ENCODE measurements at places on chromosomes 2 and 18. TPM values are rescaled to one million over a fixed set of nuclear protein-coding genes. Genes with fewer than 3 reads are reported as not detected.

GRCh38 chr2:74691929-74692328 lies 37.9 kb downstream of the SEMA4F start:
- H3K27me3 ChIP-seq = no peaks in the 10 kb centered on the region
- H3K4me1 ChIP-seq = peaks cover 4% of the 10 kb centered on the region
- no peak overlapping the region for H3K27ac ChIP-seq
- no peak for DNase-seq
- H3K4me3 ChIP-seq = no peak overlapping the region

- no peak overlapping the region for H3K27ac ChIP-seq
- no peak overlapping the region for H3K4me3 ChIP-seq
- DNase-seq = no peak
- no peaks in the 10 kb centered on the region for H3K4me1 ChIP-seq
Measured at GRCh38 chr18:67219821-67220220, 296.7 kb downstream of the DSEL start.

- no peaks in the 10 kb centered on the region for H3K36me3 ChIP-seq
- no peaks in the 10 kb centered on the region for H3K4me1 ChIP-seq
- no peak for DNase-seq
- no peak overlapping the region for H3K27ac ChIP-seq
- H3K4me3 ChIP-seq = no peak overlapping the region
Measured at GRCh38 chr2:10733566-10733925, 12.1 kb downstream of the ATP6V1C2 start.

DNA sequence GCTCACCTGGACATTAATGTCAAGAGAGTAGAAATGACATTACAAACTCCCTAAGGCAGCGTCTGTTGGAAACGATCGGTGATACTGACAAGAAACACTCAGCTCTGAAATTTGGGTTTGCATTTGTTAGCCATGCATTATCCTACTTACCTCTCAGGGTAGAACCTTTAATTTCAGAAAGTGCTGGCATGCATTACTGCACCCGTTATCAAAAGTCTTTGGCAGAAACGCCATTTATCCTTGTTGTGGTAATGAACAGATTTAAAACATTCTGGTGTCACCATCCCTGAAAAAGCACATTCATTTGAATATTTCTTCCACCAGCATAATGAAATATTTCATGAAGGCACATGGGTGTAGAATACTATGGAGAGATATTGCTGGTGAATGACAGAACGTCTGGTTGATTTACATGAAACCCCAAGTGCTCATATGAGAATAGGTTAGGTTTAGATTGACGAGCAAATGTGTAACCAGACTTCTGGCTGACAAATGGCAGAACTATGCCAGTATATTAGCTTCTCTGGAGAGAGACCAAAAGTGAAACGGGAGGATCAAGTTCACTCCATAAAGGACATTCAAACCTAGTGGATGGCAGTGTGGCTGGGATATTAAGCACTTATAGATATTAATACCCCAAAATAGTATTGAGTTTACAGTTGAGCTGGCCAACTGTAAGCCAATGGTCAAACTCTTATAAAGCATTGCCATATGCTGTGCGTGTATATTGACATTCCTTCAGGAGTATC lies 53.5 kb upstream of the ITGB6 start:
- no peak overlapping the region for H3K27ac ChIP-seq
- H3K27me3 ChIP-seq = no peaks in the 10 kb centered on the region
- DNase-seq = no peak
- no peak overlapping the region for H3K4me3 ChIP-seq

GRCh38 chr18:2654928-2655177 lies 673 bp upstream of the SMCHD1 start:
- peak overlapping the region; percentile 99 for H3K27ac ChIP-seq
- peaks cover 25% of the 10 kb centered on the region for H3K4me1 ChIP-seq
- no peaks in the 10 kb centered on the region for H3K36me3 ChIP-seq
- DNase-seq = no peak

DNA sequence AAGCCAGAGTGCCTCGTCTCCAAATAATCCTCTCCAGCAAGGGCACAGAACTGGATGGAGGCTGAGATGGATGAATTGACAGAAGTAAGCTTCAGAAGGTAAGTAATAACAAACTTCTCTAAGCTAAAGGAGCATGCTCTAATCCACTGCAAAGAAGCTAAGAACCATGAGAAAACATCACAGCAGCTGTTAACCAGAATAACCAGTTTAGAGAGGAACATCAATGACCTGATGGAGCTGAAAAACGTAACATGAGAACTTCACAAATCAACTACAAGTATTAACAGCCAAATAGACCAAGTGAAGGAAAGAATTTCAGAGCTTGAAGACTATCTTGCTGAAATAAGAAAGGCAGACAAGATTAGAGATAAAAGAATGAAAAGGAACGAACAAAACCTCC lies 32.3 kb downstream of the WDPCP start:
- peaks cover 3% of the 10 kb centered on the region for H3K36me3 ChIP-seq
- H3K4me1 ChIP-seq = no peaks in the 10 kb centered on the region
- H3K27ac ChIP-seq = no peak overlapping the region
- no peak for DNase-seq

DNA sequence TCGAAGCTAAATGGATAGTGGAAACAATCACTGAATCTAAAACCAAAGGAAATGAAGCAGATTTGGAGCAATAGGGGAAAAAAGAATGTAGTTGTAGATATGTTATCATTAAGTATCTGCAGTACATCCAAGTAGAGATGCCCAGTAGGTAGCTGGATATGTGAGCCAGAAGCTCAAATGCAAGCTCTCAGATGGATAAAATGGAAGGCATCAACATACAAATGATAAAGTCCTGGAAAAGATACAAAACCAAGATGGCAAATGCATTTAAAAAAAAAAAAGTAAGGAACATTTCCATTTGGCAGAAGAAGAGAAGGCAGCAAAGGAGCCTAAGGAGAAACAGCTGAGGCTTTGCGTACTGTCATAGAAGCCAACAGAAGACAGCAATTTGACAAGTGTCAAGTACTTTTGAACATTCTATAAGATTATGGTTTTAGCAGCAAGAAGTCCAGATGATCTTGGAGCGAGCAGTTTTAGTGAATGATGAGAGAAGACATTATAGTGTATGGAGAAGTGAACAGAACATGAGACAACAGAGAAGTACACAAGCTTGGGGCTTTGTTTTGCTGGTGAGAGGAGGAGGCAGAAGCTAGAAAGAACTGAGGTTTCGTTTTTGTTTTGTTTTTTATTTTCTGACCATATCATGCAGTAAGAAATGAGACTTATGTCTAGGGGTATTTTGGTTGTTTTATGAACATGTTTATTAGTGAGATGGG lies 18.3 kb downstream of the ROCK2 start:
- no peak overlapping the region for H3K27ac ChIP-seq
- H3K4me3 ChIP-seq = no peak overlapping the region
- H3K36me3 ChIP-seq = no peaks in the 10 kb centered on the region
- no peaks in the 10 kb centered on the region for H3K27me3 ChIP-seq

GRCh38 chr18:57931038-57931437 lies 113.0 kb upstream of the NEDD4L start:
- H3K27me3 ChIP-seq = no peaks in the 10 kb centered on the region
- H3K36me3 ChIP-seq = no peaks in the 10 kb centered on the region
- DNase-seq = no peak
- no peak overlapping the region for H3K27ac ChIP-seq

GRCh38 chr18:76914314-76914713 lies 92.0 kb downstream of the ZNF236 start:
- peaks cover 92% of the 10 kb centered on the region for H3K36me3 ChIP-seq
- H3K27ac ChIP-seq = no peak overlapping the region
- H3K27me3 ChIP-seq = no peaks in the 10 kb centered on the region
- no peaks in the 10 kb centered on the region for H3K4me1 ChIP-seq

DNA sequence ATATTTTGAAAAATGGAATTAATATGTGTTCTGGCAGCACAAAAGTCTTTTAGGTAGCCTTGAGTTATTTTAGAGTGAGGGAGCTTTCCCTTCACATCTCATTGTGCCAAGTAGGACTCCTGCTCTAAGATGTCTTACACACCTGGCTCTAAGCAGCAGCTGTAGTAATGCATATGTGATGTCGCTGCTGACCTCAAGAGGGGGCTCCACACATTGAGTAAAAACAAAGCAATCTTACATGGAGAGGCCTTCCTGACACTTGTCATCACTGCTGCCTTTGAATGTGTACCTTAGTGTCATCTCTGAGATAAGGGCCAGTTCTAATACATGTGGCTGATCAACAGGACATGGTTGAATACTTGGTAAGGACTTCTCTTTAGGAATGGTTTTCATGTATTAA lies 75.8 kb downstream of the ACTR3 start:
- no peak for DNase-seq
- H3K4me3 ChIP-seq = no peak overlapping the region
- no peak overlapping the region for H3K27ac ChIP-seq
- peaks cover 9% of the 10 kb centered on the region for H3K4me1 ChIP-seq

DNA sequence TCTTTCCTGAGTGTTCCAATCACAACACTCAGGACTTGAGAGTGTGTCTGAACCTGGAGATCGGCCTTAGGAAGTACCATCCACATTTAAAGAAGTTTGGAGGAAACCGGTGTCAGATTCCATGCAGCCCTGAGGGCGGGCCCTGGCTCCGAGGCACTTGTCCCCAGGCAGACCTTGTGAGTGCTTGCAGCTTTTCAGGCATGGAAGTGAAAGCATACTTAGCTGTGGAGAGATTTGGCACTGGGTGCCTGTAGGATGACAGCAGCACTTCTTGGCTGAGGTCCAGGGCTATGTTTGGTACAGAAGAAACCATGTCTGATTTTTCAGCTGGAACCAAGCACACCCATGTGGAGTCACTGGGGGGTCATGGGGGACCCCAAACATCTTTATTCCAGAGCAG lies 230.8 kb downstream of the SEPTIN10 start:
- H3K27ac ChIP-seq = no peak overlapping the region
- no peaks in the 10 kb centered on the region for H3K27me3 ChIP-seq
- H3K36me3 ChIP-seq = no peaks in the 10 kb centered on the region
- DNase-seq = peak; percentile 55

- H3K27ac ChIP-seq = no peak overlapping the region
- peaks cover 30% of the 10 kb centered on the region for H3K4me1 ChIP-seq
- no peaks in the 10 kb centered on the region for H3K36me3 ChIP-seq
- H3K27me3 ChIP-seq = no peaks in the 10 kb centered on the region
- DNase-seq = no peak
Measured at GRCh38 chr2:196249171-196249570, 77.8 kb upstream of the STK17B start.

DNA sequence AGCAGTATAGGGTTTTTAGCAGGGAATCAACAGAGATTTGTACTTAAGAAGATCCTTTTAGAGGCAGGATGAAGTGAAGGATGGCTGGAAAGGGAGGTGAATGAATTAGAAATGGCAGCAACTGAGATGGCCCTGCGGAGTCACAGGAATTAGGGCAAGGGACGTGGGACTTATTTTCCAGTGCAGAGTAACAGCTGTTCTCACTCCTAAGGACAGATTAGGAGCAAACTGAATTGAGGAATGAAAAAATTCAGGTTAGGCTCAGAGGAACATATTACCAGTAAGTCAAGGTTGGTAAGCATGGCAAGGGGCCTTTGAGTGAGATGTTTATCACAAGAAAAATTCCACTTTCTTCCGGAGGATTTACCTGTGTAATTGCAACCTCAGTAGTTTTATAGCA lies 34.4 kb downstream of the COL4A3 start:
- H3K27ac ChIP-seq = no peak overlapping the region
- no peak for DNase-seq
- H3K36me3 ChIP-seq = no peaks in the 10 kb centered on the region
- H3K4me3 ChIP-seq = no peak overlapping the region

- H3K27ac ChIP-seq = no peak overlapping the region
- H3K4me1 ChIP-seq = no peaks in the 10 kb centered on the region
- no peaks in the 10 kb centered on the region for H3K27me3 ChIP-seq
- H3K4me3 ChIP-seq = no peak overlapping the region
- DNase-seq = no peak
Measured at GRCh38 chr2:109342930-109343329, 213.9 kb downstream of the SH3RF3 start.

GRCh38 chr2:152635635-152636298 lies 81.5 kb downstream of the PRPF40A start:
- peak; percentile 81 for DNase-seq
- H3K36me3 ChIP-seq = peaks cover 59% of the 10 kb centered on the region
- H3K27ac ChIP-seq = no peak overlapping the region
- H3K4me1 ChIP-seq = no peaks in the 10 kb centered on the region
- H3K4me3 ChIP-seq = no peak overlapping the region
- H3K27me3 ChIP-seq = no peaks in the 10 kb centered on the region

DNA sequence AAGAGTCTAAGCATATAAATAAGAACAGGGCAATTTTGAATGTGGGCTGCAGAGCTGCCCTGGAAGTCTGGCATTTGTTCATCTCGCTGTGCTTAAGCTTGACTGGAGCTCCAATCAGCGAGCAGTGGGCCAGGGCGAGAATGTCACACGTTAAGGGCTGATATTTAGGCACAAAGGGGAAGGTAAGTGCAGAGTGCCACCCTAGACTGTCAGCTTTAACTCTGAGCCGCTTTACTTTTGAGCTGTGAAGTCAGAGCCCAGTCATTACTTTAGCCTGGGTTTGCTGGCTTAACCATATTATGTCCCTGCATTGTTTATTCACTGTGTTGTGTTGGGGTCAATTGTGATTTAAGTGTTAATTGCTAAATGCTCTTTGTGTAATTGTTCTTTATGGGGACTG lies 236.1 kb upstream of the SIX3 start:
- H3K27me3 ChIP-seq = no peaks in the 10 kb centered on the region
- no peak for DNase-seq
- no peak overlapping the region for H3K27ac ChIP-seq
- no peak overlapping the region for H3K4me3 ChIP-seq

DNA sequence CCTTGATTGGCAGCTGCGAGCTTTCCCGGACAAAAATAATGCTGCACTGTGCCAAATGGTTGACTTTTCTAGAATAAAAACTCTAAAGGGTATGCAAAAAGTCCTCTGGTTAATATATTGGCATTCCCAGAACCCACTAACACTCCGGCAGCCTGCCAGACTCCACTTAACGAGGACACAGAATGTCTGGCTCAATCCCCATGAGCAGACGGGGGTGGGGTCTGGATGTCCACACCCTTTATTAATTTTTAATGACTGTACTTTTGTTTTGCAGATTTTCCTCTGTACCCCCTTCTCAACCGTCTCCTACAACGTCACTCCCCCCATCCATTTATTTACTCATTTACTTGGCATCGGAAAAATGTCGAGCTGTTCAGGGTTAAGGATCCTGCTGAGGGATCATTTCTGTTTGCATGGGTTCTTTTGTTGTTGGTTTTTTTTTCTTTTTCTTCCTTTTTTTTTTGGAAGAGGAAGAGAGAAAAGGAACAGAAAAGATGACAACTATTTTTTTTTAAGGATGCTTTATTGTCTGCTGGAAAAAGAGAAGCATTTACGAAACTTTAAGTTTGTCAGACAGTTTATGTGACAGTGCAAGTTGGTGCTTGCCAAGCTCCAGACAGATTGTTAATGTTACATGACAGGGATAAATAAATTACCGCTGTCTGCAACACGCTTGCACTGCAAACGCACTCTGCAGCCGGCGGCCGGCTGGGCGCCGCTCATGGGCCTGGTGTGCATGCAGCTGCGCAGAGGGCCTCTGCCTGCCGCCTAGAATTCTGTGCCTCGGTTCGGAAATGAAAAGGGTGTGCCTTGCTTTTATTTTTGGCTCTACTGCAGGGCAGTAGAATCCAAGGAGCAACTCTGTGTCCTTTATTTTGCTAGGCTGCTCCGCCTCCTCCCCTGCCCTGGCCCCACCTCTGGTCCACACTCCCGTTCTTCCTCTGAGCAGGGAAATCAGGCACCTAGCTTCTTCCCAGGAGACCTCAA lies 3.6 kb downstream of the LDLRAD4 start:
- peaks cover 8% of the 10 kb centered on the region for H3K27me3 ChIP-seq
- no peaks in the 10 kb centered on the region for H3K36me3 ChIP-seq
- H3K4me3 ChIP-seq = peak overlapping the region; percentile 11
- H3K27ac ChIP-seq = peak overlapping the region; percentile 70
- DNase-seq = no peak

Gene ASXL2
- 23.0 TPM for total RNA-seq

Gene PAX3
- 6.1 TPM for total RNA-seq

Gene COL5A2
- total RNA-seq = 14.1 TPM

Gene ALPI
- not detected for total RNA-seq
